ENCODE measurements at places on chromosomes 12 and 14.

GRCh38 chr14:104378698-104379113, 200.9 kb upstream of the C14orf180 start:
- no peak for DNase-seq
- no peaks in the 10 kb centered on the region for H3K4me1 ChIP-seq
- H3K27ac ChIP-seq: no peak overlapping the region
- H3K4me3 ChIP-seq: no peak overlapping the region

DNA sequence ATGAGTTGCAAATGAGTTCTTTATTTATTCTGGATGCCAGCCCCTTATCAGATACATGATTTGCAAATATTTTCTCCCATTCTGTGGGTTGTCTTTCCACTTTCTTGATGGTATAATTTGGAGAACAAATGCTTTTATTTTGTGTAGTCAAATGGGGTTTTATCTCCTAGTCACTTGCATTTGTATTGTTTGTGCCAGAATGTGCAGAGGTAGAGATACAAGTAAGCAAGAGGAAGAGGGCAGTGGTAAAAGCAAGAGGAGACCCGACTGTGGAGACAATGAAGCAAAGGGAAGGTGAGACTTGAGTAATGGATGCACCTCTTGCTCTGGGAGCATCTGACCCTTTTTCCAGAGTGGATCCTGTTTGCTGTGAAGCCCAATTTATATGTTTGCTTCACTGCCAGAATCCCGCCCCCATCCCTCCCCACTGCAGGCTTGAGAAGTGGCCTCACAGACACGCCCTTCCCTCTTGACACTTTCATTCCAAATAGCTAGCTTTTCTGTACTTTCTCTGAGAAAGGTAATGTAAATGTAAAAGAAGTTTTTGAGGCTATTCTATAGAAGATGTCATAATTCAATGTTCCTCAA, 786 bp upstream of the PFKM start:
- no peaks in the 10 kb centered on the region for H3K27me3 ChIP-seq
- DNase-seq: no peak
- no peak overlapping the region for H3K4me3 ChIP-seq
- no peak overlapping the region for H3K27ac ChIP-seq
- H3K4me1 ChIP-seq: peaks cover 4% of the 10 kb centered on the region
- H3K36me3 ChIP-seq: no peaks in the 10 kb centered on the region

DNA sequence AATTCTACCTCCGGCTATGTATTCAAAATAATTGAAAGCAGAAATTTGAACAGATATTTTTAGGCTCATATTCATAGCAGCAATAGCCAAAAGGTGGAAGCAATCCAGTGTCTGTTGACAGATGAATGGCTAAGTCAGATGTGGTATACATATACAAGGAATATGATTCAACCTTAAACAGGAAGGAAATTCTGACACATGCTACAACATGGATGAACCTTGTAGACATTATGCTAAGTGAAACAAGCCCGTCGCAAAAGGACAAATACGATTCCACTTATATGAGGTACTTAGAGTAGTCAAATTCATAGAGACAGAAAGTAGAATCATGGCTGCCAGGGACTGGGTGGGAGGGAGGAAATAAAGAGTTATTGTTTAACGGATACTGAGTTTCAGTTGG, 331.6 kb downstream of the PCNX1 start:
- no peaks in the 10 kb centered on the region for H3K36me3 ChIP-seq
- H3K27ac ChIP-seq: no peak overlapping the region
- no peak for DNase-seq
- no peak overlapping the region for H3K4me3 ChIP-seq

- no peak overlapping the region for H3K4me3 ChIP-seq
- H3K27ac ChIP-seq: no peak overlapping the region
- H3K36me3 ChIP-seq: no peaks in the 10 kb centered on the region
- peak; percentile 37 for DNase-seq
- H3K27me3 ChIP-seq: no peaks in the 10 kb centered on the region
Observed at GRCh38 chr12:117025481-117026151, 73.6 kb downstream of the TESC start.

DNA sequence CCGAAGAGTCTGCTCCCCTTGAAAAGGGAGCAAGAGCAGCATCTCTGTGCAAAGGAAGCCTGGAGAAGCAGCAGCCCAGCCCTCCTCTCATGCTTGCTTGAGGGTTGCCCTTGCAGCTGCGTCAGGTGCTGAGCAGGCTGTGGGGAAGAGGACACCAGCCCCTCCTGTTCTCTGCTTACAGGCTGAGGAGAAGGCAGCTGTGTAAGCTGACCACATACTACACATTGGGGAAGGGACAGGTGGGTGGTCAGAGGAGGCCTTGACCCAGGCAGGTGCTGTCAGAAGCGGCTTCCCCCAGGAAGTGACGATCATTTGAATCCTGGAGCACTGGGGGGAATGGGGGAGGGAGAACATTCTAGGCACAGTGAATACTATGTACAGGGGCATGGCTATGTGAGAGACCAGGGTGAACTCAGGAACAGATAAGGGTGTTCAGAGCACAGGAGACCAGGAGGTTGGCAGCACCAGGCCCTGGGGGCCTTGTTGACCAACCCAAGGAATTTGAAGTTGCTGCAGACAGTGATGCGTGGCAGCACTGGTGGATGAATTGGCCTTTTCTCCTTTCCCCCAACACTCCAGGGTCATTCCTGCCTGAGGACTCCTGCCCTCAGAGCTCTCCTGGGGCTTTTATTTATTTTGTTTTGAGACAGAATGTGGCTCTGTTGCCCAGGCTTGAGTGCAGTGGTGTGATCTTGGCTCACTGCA, 2.7 kb upstream of the KLC1 start:
- no peak overlapping the region for H3K27ac ChIP-seq
- peaks cover 45% of the 10 kb centered on the region for H3K4me1 ChIP-seq
- no peaks in the 10 kb centered on the region for H3K27me3 ChIP-seq
- no peak overlapping the region for H3K4me3 ChIP-seq
- DNase-seq: no peak
- no peaks in the 10 kb centered on the region for H3K36me3 ChIP-seq

DNA sequence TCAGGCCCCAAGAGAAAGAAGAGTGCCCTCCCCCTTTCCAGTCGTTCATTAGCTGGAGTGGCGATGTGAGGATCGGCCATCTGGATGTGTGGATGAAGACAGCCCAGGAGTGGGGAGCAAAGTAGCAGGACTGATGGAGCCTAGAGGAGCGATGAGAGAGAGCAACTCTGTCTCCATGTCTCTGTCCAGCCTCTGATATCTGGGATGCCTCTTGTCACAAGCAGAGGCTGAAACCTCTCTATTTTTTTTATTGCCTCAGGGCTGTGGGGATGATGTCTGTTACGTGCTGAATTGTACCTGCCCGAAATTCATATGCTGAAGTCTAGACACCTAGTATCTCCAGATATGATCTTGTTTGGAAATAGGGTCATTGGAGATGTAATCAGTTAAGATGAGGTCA, 2.7 kb downstream of the SERPINA11 start:
- no peak for DNase-seq
- H3K27ac ChIP-seq: no peak overlapping the region
- H3K4me1 ChIP-seq: no peaks in the 10 kb centered on the region
- no peaks in the 10 kb centered on the region for H3K27me3 ChIP-seq

- no peak for DNase-seq
- H3K4me3 ChIP-seq: no peak overlapping the region
- H3K36me3 ChIP-seq: no peaks in the 10 kb centered on the region
- no peaks in the 10 kb centered on the region for H3K4me1 ChIP-seq
- no peaks in the 10 kb centered on the region for H3K27me3 ChIP-seq
Observed at GRCh38 chr14:51307551-51307950, 67.5 kb downstream of the TMX1 start.

DNA sequence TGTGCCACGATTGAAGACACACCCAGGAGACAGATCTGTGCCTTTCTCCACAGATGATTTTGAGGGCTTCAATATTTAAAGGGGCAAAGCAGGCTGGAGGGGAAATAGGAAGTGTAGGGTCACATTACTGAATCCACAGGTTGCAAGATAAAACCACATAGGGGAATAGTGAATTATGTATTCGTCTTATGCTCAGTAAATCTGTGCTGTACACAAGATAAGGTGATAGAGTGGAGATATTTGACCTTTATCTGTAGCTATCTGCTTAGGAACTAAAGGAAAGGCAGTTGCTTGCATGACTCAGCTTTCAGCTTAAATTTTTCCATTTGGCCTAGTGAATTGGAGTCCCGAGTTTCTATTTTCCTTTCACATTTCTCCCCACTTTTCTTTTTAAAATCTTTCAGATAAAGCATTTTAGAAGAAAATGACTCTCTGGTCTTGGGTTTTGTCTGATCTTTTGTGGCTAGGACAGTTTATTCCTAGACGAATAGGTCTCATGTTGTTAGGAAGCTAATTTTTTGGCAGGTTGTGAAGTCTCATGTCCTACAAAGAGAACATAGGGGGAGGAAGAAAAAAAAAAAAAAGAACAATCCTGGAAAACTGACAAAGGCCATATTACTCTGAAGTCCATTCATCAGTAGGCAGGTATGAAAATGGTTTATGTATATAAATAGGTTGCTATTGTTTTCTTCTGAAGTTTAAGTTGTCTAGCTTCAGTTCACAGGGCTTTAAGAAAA, 55.4 kb downstream of the FBXO33 start:
- H3K27ac ChIP-seq: no peak overlapping the region
- no peak overlapping the region for H3K4me3 ChIP-seq
- H3K36me3 ChIP-seq: no peaks in the 10 kb centered on the region
- H3K27me3 ChIP-seq: no peaks in the 10 kb centered on the region

- H3K27ac ChIP-seq: no peak overlapping the region
- no peaks in the 10 kb centered on the region for H3K27me3 ChIP-seq
- no peaks in the 10 kb centered on the region for H3K4me1 ChIP-seq
- H3K36me3 ChIP-seq: no peaks in the 10 kb centered on the region
- no peak for DNase-seq
Observed at GRCh38 chr12:101598483-101598882, 3.7 kb downstream of the MYBPC1 start.

DNA sequence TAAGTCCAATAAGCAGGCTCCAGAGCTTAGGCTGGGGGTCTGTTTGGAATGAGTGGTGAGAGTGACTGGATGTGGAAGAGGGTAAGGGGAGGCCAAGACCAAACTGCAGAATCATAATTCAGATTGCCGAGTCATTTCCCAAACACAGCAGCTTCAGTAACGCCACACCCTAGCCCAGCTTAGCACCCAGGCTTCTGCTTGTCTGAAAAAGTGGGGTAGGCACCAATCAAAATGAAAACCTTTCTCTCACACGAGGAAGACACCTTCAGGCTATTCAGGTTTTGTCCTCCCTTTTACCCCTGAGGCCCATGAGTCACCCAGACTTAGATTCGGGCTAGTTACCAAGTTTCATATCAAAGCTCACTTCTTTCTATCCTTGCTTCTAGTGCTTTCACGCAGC, 306.1 kb downstream of the DAD1 start:
- no peak overlapping the region for H3K4me3 ChIP-seq
- H3K27ac ChIP-seq: no peak overlapping the region
- H3K4me1 ChIP-seq: no peaks in the 10 kb centered on the region
- H3K36me3 ChIP-seq: no peaks in the 10 kb centered on the region
- H3K27me3 ChIP-seq: no peaks in the 10 kb centered on the region
- no peak for DNase-seq

DNA sequence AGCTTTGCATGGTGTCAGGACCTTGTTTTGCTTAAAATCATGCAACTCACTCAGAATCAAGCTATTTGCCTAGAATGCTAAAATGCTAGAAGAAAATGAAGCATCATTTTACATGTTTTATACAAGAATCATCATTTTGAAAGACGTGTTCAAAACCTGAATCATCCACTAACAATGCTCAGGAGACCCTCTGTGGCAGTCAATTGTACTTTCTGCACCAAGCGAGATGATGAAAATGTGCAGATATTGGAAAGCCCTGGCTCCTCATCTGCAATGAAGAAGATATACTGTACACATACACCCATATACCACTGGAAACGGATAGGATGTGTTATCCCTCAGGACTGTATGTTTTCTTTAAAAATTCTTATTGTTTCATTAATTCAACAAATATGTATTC, 92.7 kb downstream of the DYRK2 start:
- no peak overlapping the region for H3K4me3 ChIP-seq
- DNase-seq: no peak
- H3K36me3 ChIP-seq: no peaks in the 10 kb centered on the region
- H3K4me1 ChIP-seq: no peaks in the 10 kb centered on the region
- H3K27me3 ChIP-seq: no peaks in the 10 kb centered on the region
- H3K27ac ChIP-seq: no peak overlapping the region

- DNase-seq: no peak
- no peak overlapping the region for H3K4me3 ChIP-seq
- no peaks in the 10 kb centered on the region for H3K27me3 ChIP-seq
- H3K4me1 ChIP-seq: no peaks in the 10 kb centered on the region
- no peaks in the 10 kb centered on the region for H3K36me3 ChIP-seq
- no peak overlapping the region for H3K27ac ChIP-seq
Observed at GRCh38 chr14:81051547-81051946, 96.1 kb downstream of the TSHR start.

DNA sequence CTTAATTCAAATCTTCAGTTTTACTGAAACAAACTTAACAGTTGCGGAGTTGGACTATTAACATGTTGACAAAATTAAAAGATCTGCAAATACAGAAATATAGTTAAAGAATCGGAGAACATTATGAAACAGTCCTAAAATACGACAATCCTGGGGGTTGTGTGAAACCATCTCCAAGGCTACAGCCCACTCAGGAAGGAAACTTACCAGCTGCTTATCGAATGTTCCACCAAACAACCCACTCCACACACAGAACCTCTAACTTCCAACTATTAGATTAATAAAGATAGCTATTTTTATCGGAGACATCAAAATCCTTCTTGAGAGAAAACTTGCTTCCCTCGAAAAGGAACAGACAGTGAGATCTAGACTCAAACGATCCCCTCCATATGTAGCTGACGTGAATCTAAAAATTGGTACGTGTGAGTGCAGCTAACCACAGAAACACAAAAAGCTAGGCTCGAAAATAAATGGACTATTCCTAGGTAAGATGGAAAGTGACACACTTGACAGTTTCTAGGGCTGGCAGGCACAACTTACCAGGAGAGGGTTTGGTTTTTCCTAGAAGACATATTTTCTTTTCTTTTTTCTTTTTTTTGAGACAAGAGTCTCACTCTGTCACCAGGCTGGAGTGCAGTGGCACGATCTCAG, 12.9 kb downstream of the VPS37B start:
- no peak overlapping the region for H3K4me3 ChIP-seq
- DNase-seq: no peak
- H3K27ac ChIP-seq: no peak overlapping the region
- peaks cover 62% of the 10 kb centered on the region for H3K4me1 ChIP-seq
- no peaks in the 10 kb centered on the region for H3K36me3 ChIP-seq

DNA sequence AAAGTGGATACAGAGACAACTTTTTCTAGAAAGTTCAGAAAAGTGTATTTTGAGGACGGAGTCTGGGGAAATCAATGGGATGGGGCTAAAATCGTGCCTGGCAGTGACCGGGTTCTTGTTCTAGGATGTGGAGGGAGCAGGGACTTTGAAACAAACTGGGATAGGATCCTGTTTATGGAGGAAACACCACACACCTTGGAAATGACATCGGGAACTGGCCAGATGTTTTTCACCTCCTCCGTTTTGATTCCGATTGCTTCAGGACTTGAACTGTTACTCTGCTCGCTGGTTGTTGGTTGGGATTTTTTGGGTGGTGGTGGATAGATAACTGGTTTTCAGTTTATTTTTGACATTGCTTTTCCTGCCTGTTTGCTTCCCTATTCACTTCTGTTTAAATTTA, 506 bp downstream of the EMP1 start:
- H3K4me3 ChIP-seq: peak overlapping the region; percentile 57
- DNase-seq: no peak
- H3K4me1 ChIP-seq: peaks cover 18% of the 10 kb centered on the region
- H3K27ac ChIP-seq: no peak overlapping the region
- H3K36me3 ChIP-seq: no peaks in the 10 kb centered on the region

Data from CD8-positive, alpha-beta memory T cell (primary cell).